Fibroblast of skin of right quadriceps (primary cell): ENCODE measurements at places on chromosomes 4 and X.

DNA sequence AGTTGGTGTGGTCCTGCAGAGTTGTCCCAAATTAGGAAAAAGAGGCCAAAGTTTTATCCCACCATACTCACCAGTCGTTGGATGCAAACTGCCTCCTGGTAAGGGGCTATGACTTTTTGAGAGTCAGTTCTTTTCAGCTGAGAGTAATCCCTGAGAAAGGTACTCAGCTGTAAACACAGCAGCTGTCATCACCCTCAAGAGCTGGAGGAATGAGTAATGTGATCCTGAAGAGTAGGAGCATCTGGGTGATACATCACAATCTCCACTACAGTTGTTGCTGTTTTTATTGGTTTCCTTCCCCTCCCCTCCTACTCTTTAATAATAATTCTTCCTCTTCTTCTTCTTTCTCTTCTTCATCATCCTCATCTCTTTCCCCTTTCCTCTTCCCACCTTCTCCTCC lies 5.7 kb downstream of the MAGEE1 start:
- DNase-seq: no peak

DNA sequence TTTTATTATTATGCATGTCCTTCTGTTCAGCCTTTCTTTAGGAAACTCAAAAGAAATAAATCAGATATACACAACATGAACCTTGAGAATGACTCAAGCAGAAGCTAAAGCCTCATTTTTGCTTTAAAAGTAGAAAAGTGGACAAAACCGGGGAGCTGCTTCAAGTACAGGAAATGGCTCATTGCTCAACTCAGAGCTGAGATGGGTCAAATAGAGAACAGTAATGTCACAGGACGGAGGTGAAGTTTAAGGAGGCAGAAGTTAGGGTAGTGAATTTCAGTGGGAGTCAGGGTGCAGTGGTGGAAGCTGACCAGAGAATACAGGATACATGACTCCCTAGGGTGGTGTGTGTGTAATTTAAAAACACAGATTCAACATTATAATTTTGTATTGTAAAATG lies 22.2 kb downstream of the PHKA2 start:
- DNase-seq: no peak

DNA sequence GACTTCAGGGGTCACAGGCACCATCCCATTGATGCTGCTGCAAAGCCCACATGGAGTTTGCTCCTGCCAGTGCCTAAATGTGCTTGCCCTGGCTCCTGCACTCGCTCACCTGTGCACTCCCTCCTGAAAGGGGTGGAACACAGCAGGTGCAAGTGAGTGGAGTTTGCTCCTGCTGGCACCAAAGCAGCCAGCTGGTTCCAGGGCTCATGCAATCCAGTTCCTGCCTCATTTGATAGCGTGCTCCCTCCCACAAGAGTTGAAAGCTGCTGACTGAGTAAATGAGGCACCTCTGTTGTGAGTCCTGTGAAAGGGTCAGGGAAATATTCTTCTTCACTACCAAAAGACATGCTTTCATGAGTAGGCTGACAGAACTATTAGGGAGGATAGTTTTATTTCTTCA lies 30.5 kb downstream of the CXCL8 start:
- DNase-seq: no peak

- no peak for DNase-seq
These were observed 52.0 kb downstream of the HMX1 start for GRCh38 chr4:8819473-8820177.

- DNase-seq: no peak
These were observed 453.0 kb downstream of the PCDH11X start for GRCh38 chrX:92232182-92232581.

DNA sequence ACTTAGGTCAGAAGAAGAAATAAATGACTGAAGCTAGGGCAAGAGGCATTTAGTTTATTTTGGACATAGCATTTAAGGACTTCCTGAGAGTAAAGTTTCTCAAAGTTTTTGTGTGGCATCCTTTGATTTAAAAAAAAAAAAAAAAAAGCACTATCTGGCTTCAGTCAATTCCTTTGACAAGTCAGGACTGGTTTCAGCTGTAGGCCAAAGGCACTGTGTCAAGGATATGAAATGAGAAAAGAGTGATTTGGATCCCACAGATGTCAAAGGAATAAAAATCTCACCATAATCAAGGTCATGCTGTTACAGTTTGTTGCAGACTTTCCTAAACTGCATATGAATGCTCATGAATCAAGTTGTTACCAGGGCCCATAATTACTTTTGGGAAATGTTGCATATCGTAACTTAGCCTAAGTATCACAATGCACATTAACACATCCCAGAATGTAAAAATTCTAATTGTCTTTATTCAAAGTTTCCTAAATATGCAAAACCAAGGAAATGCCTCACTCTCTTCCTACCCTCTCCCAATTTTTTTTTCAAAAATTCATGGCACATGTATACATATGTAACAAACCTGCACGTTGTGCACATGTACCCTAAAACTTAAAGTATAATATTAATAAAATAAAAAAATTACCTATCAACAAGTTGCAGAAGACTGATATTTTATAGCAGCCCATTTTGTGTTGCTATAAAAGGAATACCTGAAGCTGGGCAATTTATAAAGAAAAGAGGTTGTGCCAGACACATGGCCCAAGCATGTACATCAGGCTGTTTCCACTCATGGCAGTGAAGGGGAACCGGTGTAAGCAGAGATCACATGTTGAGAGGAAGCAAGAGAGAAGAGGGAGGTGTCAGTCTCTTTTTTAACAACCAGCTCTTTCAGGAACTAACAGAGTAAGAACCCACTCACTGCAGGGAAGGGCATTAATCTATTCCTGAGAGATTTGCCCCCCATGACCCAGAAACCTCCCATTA lies 33.7 kb upstream of the ADAMTS3 start:
- DNase-seq: no peak

DNA sequence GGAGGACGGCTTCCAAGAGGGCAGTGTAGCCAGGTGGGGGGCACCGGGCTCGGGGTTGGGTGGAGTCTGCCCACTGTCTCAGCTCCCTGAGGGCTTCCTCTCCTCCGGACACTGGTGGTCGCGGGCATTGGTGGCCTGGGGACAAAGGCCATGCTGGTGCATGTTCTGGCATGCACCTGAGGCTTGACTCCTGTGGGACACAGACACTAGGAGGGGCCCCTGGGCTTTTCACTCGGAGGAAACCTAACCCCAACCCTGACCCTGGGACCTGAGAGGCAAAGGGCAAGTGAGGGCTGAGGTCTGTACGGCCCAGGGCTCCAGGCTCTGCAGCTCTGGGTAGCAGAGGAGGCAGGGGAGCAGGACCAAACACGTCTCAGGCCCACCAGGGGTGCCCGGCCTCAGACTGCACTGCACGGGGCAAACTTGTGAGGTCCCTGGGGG lies 22.3 kb upstream of the FGFR3 start:
- no peak for DNase-seq

- DNase-seq: no peak
These were observed 850.9 kb downstream of the FAM133A start for GRCh38 chrX:94524867-94525266.

DNA sequence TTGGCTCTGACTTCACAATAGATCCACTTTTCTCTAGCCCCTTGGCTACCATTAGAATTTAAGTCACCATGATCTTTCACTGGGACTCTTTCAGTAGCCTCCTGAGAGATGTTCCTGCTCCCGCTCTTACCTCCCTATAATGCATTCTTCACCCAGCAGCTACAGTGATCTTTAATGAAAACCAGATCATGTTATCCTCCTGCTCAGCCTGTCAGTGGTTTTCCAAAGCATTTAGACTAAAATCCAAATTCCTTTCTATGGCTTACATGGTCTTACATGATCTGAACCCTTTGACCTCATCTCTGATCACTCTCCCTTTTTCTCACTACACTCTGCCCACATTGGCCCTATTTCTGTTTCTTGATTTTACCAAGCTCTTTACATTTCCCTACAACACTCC lies 18.3 kb upstream of the RPS6KA3 start:
- peak; percentile 39 for DNase-seq

GRCh38 chr4:153966641-153967040 lies 177.8 kb upstream of the SFRP2 start:
- no peak for DNase-seq

DNA sequence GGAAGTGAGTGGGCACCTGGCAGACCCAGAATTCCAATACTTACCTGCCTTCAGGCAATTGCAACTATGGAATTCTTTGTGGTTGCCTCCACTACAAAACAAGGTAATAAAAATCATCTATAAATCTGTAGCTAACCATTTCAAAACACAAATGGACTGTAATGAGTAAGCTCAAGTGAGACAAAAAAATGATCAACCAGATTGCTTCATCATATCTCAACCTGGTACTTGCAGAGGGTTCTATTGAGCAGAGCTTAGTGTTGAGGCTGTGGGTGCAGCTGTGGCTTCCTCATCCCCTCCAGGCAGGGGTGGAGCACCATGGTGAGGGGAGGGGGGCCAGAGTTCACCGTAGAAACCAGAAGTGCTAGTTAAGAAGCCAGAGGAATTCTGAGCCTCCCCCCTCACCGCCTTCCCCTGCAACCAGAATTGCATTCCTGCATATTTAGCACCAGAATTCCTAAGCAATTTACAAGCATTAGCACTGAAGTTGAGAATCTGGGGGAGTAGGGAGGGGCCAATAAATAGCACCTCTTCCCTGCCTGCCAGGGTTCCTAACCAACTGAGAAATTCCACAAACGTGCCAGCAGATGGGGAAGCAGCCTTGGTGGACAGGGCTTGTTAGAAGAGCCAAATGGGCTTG lies 11.5 kb downstream of the CTAG1A start:
- peak; percentile 90 for DNase-seq

GRCh38 chrX:15864629-15865028 lies 10.0 kb upstream of the AP1S2 start:
- peak; percentile 3 for DNase-seq

GRCh38 chr4:40687676-40688389 lies 58.2 kb upstream of the RBM47 start:
- no peak for DNase-seq

DNA sequence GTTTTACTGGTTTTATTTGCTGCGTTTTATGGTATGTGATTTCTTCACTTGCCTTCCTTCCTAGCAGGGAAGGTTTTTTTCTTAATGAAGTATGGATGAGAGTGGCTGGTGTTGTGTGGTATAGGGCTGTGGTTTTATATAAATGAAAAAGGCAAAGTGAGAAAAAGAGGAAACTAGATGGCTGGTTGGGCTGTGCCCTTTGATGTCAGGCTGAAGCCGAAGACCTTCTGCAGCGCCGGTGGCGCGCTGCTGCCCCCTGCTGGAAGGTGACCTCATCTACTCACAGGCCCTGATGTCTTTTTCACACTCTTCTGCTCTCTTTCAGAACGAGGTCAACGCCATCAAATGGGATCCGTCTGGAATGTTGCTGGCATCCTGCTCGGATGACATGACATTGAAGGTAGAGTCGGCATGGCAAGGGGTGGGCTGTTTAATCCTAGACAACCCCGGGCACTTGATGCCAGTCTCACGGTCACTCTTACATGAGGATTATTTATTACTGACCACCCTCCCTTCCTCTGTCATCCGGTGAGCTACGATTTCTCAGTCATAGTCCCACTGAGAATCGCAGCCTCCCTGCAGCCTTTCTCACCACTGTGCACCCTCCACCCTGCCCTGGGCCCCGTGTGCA lies 56.6 kb downstream of the GPR143 start:
- peak; percentile 56 for DNase-seq

DNA sequence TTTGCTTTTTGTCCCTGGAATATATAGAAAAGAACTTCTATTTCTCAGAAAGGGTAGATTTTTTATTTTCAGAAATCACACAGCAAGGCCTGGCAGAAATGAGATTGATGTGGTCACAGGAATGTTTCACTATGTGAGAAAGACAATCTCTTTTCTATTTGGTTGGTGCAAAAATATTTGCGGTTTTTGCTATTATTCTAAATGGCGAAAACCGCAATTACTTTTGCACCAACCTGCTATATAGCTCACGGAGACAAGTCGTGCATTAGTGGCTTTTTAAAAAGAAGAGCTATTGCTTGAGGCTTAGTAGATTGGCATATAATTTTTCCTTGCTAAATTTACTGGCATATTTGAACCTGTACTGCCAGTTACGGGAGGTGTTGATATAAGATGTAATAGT lies 100.4 kb downstream of the ITM2A start:
- no peak for DNase-seq

GRCh38 chr4:118390121-118390520 lies 37.3 kb upstream of the PRSS12 start:
- DNase-seq: no peak

DNA sequence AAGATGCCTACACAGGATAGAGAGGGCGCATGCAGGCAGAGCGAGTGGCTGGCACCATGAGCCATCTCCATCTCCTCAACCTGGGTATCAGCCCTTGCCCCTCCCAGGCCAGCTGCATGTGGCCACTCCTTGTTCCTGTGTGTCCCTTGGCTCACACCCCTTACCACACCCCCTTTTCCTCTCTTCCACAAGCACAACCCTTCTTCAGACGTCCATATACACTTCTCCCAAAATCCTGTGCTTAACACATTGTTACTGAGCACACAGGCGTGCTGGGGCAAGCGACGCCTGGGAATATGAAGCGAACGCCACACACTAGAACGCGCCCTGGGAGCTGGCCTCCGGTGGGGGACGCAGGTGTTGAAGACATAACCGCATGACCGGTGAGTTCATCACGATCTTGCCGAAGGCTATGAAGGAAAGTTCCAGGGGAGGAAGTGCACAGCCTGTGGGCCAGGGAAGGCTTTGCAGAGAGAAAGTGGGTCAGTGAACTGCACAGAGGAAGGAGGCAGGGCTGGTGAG lies 19.1 kb upstream of the KIAA0232 start:
- DNase-seq: no peak

GRCh38 chr4:110589297-110589696 lies 33.6 kb downstream of the PITX2 start:
- DNase-seq: peak; percentile 28

DNA sequence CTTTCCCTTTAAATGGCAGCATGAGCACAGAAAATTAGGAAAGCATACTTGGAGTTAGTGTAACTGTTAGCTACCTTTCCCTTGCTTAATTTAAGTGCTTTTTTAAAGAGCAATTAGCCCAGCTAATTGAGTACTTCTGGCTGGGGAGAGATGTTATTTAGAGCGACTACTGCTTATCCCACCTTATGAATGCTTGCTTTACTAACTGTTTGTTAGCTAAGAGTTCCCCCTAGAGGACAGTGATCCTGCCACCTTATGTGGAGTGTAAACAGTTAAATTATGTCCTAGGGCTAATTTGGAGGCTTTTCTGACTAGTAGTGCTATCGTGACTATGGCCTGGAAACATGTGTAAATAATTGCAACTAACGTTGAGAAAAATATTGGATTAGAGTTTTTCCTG lies 909.4 kb downstream of the FSTL5 start:
- no peak for DNase-seq

GRCh38 chrX:19303256-19303880 lies 40.4 kb upstream of the PDHA1 start:
- DNase-seq: peak; percentile 87

DNA sequence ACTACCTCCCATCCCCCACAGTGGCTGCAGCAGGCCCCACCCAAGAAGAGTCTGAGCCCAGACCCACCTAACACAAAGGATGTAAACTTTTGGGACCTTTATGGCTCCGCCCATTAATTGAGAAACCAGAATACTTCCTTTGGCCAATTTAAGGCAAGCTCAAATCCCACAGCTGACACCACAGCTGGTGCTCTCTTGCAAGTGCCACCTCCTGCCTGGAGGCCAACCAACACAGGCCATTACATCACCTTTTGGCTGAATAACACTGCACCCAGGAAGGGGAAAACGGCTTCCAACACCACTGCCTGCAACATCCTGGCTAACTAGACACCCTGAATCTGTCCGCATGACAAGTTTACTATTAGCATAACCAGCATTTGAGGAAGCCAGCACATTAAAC lies 248.8 kb downstream of the PRDM5 start:
- no peak for DNase-seq

GRCh38 chrX:46294234-46294633 lies 251.0 kb downstream of the ZNF674 start:
- DNase-seq: peak; percentile 42
